NCI-H1092 (cell line): ENCODE measurements at places on chromosomes 5 and 9.

DNA sequence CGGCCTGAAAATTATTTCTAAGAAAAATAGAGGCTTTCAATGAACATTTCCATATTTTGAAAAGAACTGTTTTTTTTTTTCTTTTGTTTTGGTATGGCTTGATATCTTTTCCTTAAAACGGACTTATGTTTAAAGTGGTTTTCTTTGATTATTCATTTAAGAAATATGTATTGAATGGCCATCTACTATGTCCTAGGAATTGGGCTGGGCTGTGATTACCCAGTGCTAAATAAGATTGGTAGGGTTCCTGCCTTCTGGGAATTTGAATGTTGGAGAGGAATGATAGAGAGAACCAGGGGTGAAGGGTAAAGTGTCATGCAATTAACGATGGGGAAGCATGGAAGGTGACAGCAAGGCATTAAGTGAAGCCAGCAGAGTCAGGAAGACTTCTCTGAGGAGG lies 33.2 kb downstream of the TNFSF8 start:
- no peak for DNase-seq

DNA sequence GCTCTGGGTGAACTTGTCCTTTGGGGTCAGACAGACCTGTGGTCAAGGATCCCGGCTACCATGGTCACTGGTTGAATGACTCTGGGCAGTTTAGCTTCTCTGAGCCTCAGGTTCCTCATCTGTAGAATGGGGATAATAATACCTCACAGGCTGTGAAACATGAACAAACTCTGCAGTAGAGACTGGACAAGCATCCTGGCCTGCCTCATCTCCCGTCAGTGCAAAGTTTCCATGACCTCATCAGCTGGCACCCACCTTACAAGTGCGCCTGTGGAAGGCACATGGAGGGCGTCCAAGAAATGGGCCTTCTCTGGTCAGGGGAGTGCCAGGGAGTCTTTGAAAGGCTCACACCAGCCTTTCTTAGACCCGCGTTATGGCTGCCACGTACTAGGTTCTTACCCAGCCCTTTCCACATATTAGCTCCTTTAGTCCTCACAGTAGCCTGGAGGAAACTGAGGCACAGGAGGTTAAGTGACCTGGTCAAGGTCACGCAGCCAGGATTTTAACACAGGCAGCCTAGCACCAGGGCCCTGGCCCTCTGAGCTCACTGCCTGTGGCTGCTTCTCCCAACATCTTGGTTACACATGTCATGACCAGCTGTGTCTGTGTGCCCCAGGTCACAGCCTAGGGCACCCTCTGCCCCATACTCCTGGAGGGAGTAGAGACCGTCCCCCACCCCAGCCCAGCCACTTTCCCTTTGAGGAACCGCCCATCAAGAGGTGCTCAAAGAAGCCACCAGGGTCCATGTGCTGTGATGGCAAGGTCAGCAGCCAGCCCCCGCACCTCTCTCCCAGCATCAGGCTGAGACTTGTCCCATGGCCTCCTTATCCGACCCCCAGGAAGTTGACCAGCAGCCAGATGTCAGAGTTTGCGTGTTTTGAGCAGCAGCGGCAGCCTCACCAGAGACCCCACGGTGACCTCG lies 39.4 kb upstream of the RPL26L1 start:
- no peak for DNase-seq

DNA sequence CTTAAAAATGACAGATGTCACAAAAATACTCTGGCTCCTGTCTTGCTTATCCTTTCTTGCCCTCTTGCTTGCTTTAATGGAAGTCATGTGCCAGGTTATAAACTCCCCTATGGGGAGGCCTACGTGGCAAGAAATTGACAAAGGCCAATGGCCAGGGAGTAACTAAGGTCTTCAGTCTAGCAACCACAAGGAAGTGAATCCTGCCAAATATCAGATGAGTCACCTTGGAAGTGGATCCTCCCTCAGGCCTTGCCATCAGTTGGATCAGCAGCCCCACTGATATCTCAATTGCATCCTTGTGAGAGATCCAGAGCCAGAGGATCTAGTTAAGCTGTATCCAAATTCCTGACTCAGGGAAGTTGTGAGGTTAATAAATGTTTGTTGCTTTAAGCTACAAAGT lies 82.8 kb downstream of the CAAP1 start:
- no peak for DNase-seq

DNA sequence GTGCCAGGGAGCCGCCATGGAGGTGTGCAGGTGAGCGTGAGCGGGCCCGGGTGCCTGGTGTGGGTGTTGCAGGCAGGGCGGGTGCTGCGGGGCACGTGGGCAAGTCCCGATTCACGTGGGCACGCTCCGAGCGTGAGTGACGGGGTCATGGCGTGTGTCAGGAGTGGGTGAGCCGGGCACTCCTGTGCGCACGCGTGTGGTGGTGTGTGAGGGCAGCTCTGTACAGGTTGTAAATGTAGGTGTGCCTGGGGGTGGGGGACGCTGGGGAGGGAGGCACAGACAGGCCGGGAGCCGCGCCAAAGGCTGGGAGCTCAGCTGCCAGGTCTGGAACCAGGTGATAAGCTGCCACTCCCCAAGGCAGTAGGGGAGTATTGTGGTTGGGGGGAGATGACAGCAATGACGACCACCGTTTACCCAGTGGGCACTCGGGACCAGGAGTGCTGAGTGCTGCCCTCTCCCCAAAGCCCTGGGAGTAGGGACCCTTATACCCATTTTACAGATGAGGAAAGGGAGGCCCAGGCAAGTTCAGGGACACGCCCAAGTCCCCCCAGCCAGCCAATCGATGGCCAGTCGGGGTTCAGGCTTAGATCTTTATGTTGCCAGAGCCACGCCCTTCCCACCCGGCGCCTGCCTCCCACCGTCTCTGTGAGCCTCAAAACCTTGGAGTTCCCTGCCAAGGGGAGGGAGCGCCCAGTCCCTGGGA lies 9.6 kb downstream of the NCS1 start:
- no peak for DNase-seq

DNA sequence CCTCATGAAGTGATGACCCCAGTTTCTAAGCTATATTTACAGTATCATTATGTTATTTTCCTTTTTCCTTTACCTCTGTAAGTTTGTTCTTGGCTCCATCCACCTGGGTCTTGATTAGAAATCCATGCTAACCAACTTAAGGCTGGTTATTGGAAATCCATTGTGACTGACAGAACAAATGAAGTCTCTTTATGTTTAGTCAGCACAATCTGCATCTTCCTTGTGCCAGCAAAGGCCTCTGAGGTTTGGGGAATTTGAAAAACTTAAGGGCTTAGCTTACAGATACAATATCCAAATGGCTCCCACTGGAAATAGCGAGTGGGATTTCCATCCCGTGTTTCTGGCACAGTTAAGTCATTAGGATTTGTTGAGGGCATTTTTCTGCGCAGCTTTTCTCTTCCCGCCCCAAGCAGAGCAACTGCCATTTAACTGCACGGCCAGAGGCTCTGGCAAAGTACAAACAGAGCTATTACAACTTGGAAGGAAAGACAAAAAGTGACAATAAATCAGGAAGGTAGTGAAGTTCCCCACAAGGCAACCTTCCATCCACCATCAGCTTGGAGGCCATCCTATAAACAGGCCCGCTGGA lies 64.2 kb downstream of the DCP2 start:
- no peak for DNase-seq

- DNase-seq: no peak
Observed at GRCh38 chr5:166497496-166498104, 1793.8 kb upstream of the WWC1 start.
